ENCODE measurements at places on chromosomes 6 and 20. TPM values are rescaled to one million over a fixed set of nuclear protein-coding genes. Genes with fewer than 3 reads are reported as not detected.

Gene POM121L2
- not detected for total RNA-seq

DNA sequence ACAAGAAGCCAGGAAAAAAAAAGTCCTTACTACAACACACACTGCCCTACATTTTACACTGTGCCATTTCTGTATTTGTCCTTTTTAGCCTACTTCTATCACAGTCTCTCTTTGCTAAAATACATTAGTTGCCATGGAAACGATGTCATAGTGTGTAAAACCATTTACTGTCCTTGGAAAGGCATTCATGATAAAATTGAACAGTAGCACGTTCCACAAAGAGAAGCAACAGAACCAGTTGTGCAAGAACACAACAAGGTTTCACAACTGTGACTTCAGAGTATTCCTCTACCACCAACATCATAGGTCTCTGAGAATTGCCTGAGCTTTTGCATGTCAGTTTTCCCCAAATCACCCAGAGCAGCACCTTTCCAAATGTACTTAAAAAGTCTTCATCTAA lies 20.5 kb downstream of the FYN start:
- no peak for ATAC-seq

DNA sequence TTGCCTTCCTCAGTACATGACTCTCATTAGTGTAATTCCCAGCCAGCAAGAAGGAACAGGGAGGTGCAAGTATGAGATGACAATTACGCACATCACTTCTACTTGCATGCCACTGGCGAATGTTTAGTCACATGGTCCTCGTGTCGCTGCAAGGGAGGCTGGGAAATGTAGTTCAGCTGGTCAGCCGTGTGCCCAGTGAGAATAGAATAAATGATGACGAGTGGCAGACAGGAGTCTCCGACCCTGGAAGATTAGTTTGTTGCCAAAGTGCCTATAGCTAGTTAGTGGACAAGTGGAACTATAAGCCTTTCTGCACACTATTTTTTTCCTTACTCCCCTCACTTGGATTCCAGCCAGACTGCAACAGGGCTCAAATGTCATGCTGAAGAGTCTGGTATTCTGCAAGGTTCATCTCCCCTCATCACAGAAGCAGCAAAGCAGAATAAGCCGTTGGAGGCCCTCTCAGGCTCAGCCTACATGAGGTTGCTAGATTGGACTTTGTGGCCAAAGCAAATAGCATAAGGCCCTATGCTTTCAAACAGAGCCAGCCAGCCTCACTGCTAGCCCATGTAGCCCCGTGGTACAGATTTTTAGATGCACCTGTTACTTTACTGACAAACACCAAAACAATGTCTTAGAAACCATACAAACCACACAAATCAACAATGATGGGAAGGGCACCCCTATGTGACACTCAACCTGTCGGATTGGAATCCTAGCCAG lies 9.7 kb downstream of the LINC00237 start:
- peak; percentile 41 for ATAC-seq

DNA sequence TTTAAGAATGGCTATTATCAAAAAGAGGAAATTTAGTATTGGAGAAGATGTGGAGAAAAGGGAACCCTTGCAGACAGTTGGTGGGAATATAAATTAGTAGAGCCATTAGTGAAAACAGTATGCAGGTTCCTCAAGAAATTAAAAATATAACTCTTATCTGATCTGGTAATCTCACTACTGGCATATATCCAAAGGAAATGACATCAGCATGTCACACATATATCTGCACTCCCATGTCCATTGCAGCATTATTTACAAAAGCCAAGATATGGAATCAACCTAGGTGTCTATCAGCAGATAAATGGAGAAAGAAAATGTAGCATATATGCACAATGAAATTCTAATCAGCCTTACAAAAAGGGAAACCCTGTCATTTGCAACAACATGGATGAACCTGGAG lies 2.6 kb downstream of the SIRPG start:
- ATAC-seq: no peak

- no peak for ATAC-seq
These were observed 5.5 kb downstream of the GRIK2 start for GRCh38 chr6:101398716-101399615.

DNA sequence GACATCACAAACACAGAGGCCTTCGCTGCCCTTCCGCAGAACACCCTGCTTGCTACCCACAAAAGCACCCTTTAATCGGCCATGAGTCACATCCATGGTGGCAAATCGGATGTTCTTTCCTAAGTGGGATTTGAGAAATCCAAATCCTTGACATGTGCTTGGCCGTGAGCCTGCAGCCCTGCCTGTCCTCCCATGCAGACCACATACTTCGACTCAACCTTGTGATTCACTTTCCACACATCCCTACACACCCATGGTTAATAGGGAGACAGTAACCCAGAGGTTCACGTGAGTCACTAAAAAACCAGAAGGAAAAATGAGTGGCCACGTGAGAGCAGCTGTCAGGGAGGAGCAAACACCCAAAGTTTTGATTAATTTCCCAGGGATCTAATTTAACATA lies 19.4 kb downstream of the RAMACL start:
- ATAC-seq: no peak

DNA sequence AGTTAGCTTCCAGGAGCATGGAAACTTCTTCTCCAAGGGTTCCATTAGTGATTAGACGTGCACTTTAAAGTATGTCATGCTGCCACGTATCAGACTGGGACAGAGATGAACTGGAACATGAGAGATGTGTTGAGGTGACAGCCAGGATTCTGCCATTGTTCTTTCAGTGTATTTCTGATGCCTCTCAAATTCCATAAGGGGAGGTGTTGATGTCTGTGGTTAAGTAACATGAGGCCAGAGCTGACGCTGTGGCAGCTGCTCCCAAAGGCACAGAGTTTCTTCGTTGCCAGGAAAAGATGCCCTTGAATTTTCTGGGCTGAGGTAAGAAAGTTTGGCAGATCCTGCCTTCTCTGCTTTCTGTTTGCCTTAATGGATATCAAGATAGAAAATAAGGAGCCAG lies 63.5 kb downstream of the TRMT6 start:
- ATAC-seq: no peak

- ATAC-seq: no peak
These were observed 66.4 kb upstream of the ARMH2 start for GRCh38 chr6:24865161-24865560.

- no peak for ATAC-seq
These were observed 92.5 kb upstream of the ADGRF1 start for GRCh38 chr6:47134476-47135189.

- ATAC-seq: peak; percentile 84
These were observed 20.0 kb downstream of the PHF20 start for GRCh38 chr20:35791821-35792220.
